Erythroblast (primary cell): ENCODE measurements at places on chromosomes 6 and 20.

DNA sequence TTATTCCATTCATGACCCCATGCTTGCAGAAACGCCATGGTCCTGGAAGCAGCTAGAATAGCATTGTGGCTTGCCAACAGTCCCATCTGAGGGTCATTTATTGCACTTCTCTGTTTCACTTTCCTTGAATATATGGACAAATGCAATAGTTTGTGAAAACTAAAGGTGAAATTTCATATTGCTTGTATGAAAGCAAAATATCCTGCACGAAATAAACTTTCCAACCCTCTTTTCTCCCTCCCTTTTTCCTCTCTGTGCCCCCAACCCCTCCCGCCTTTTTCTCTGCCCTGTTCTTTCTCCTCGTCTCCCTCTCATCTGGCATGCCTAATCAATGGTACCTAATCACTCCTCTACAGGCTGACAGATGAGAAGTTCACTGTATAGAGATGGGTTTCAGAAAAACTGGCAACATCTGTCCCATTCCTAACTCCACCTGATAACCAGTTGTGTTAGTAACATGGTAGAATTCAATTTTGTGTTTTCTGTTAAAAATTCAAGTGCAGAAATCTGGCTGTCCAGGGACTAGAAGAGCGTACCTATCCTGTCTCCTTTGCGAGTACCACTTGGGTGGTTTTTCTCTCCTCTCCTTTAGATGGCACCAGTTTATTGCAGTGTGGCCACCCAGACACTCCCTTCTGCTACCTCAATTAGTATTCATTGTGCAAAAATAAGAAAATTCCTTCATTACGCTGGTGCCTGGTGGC is 198.6 kb downstream of the FOXA2 start:
- no peak for DNase-seq

DNA sequence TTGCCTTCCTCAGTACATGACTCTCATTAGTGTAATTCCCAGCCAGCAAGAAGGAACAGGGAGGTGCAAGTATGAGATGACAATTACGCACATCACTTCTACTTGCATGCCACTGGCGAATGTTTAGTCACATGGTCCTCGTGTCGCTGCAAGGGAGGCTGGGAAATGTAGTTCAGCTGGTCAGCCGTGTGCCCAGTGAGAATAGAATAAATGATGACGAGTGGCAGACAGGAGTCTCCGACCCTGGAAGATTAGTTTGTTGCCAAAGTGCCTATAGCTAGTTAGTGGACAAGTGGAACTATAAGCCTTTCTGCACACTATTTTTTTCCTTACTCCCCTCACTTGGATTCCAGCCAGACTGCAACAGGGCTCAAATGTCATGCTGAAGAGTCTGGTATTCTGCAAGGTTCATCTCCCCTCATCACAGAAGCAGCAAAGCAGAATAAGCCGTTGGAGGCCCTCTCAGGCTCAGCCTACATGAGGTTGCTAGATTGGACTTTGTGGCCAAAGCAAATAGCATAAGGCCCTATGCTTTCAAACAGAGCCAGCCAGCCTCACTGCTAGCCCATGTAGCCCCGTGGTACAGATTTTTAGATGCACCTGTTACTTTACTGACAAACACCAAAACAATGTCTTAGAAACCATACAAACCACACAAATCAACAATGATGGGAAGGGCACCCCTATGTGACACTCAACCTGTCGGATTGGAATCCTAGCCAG is 9.7 kb downstream of the LINC00237 start:
- DNase-seq: peak; percentile 40

- DNase-seq: no peak
Measured at GRCh38 chr6:156109713-156110112, 654.1 kb upstream of the NOX3 start.

GRCh38 chr6:33312361-33313104 is 1.3 kb downstream of the TAPBP start:
- peak; percentile 78 for DNase-seq

DNA sequence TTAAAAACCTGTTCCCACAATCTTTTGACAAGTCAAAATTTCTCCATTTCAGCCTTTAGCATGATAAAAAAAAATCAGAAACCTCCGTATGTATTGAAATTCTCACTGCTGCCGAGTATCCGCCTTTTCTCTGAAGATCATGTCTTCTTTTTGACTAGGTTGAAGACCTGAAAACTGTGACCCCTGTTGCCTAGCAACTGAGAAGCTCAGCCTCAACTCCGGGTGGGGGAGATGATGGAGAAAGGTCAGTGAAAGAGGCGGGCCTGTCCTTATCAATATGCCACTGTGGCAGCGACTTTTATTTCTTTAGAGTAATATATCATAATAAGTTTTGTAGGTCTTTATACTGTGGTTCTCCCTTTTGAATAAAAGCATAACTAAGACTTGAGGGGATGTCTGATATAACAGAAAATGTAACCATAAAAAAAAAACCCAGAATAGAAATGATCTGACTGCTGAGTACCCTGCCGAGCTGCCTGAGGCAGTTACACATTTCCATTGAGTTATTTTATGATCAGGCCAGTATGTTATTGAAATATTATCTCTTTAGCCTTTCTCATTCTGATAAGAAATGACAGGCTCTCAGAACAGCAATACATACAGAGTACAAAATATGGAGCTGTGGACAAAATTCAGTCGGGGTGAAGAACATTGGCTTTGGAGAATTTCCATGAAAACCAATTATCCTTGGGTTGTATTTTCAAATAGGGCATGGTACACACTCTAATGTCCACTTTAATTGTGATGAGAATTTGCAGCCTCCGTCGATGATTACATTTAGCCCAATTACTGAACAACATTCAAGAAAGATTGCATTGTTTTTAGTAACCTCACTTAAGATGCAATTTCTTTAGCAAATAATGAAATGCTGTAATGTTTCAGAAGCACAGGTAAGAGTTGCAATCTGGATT is 136.7 kb upstream of the EEF1E1 start:
- DNase-seq: no peak

DNA sequence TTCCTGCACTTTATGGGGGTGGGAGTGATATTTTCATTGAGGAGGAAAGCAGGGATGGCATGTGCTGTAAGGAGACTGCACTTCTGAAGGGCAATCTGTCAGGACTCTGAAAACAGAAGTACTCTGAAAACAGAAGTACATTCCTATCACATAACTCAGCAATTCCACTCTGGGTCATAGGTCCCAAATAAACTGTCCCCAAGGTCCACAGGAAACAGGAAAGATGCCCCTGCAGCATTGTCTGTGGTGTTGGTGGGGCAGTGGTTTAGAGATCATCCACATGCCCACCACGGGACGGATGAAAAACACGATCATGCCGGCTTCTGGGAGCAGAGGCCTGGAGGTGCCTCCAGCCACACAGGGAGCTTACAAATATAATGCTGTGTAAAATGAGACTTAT is 150.3 kb downstream of the OTOR start:
- DNase-seq: no peak

GRCh38 chr6:36350082-36350481 is 13.4 kb upstream of the BNIP5 start:
- no peak for DNase-seq

DNA sequence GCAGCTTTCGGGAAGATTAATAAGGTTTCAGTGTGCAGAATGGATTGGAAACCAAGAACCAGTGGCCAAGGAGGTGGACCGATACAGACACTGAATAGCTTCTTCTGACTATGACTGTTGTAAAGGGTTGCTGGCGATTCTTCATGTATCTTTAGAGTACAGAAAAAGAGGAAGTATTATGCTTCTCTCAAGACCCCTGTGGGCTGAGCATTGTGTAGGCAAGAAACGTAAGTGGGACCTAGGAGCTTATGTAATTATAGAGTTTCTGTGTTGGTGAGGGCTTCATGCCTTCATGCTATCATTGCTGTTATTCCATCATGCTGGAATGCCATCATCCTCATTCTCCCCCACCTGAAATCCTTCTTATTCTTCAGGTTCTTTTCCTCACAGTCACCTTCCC is 105.4 kb upstream of the AKIRIN2 start:
- no peak for DNase-seq

- no peak for DNase-seq
Measured at GRCh38 chr6:39553029-39553428, 172.2 kb downstream of the KIF6 start.

DNA sequence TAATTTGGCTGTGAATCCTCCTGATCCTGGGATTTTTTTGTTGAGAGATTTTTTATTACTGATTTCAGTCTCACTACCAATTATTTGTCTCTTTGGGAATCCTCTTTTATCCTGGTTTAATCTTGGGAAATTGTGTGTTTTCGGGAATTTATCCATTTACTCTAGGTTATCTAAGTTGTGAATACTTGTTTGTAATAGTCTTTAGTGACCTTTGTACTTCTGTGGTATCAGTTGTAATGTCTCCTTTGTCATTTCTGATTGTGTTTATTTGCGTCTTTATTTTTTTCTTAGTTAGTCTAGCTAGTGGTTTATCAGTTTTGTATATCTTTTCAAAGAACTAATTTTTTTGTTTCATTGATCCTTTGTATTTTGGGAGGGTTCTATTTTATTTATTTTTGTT is 27.3 kb upstream of the ZNF337 start:
- no peak for DNase-seq

GRCh38 chr6:28254121-28254519 is 2.1 kb upstream of the ZKSCAN4 start:
- DNase-seq: peak; percentile 14

DNA sequence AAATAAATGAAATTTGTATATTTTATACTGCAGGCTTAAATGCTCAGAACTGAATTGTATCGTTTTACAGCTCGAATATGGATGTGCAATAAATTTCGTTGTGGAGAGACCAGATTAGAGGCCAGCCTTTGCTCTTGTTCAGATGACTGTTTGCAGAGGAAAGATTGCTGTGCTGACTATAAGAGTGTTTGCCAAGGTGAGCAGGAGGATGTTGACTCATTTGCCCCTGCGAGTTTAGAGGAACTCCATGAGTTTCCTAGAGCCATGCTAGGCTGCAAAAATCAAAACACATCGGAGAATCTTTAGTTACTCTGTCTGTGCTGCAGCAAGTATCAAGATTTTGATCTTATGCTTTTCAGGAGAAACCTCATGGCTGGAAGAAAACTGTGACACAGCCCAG is 15.4 kb downstream of the ENPP3 start:
- no peak for DNase-seq

DNA sequence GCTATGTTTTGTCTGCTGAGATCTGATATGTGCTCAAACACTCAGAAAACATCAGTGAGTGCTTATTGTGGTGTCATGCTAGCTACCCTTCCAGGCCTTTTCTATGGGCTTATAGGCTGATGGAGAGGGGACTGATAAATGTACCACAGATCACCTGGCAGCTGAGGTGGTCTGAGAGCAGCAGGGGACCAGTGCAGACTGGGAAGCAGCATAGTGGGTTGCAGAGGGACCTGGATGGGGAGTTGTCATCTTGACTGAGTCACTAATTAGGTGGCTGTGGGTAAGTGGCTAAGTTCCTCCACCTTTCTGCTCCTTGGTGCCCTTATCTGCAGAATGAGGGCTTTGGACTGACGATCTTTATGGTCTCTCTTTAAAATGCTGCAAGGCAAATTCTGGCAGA is 2.8 kb downstream of the TMEM200A start:
- no peak for DNase-seq

- DNase-seq: peak; percentile 39
Measured at GRCh38 chr6:166097914-166098522, 69.6 kb downstream of the TBXT start.

GRCh38 chr6:41505122-41506049 is 40.8 kb upstream of the FOXP4 start:
- peak; percentile 50 for DNase-seq

GRCh38 chr6:34877259-34877658 is 10.6 kb downstream of the TAF11 start:
- DNase-seq: no peak

GRCh38 chr6:90537027-90537426 is 49.8 kb downstream of the MAP3K7 start:
- DNase-seq: no peak

GRCh38 chr6:6591778-6592465 is 3.4 kb downstream of the LY86 start:
- DNase-seq: no peak

DNA sequence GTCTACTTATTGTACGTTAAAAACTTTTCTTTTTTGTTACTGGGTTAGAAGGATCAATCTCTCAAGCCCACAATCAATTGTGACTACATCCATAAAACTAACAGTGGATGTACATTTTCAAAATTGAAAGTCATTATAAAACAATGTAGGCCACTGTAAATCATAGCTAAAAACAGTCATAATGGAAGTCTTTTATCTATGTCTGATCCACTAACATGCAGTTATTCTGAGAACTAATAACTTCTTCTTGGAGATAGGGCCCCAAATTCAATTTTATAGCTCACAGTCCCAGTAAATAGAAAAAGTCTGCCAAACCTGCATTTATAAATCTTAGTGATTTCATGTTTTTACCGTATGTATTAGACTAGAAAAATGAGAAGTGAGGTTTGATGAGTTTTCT is 187.3 kb upstream of the MMS22L start:
- no peak for DNase-seq

GRCh38 chr6:120938876-120939472 is 395.3 kb downstream of the TBC1D32 start:
- no peak for DNase-seq

GRCh38 chr6:42287756-42288155 is 70.1 kb upstream of the MRPS10 start:
- no peak for DNase-seq

GRCh38 chr20:62924442-62925075 is 1.7 kb downstream of the DIDO1 start:
- peak; percentile 78 for DNase-seq

DNA sequence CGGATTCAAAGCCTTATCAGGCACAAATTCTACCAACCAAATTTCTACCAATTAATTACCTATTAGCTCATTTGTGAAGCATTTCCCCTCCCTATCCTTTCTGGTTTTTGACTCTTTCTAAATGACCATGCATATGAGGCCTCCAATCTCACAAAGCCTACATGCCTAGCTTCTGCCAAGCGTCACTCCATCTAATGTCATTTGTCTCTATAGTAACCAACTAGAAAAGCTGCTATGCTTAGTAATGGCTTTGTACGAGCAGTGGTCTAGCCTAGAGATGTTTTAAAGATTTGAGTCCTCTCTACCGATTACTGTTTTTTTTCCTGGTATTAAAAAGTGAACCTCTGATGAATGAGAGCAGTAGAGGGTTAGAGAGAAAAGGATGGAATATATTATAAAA is 4.8 kb upstream of the ASF1A start:
- no peak for DNase-seq

DNA sequence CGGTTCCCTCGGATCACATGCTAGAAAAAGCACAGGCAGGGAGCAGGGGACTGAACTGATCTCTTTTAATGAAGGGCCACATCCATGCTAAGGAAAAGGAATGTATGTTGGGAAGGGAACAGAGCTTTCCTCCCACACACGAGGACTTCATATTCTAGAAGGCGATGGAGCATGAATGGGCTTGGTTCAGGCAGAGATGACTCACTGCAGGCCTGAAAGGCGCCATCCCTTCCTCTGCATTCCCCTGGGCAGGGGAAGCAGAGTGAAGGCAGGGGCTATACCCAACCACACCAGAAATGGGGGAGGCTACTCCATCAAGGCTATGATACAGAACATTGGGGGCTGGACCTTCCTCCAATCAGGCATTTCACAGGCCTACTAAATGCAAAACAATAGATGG is 30.6 kb downstream of the ELMO2 start:
- DNase-seq: no peak

GRCh38 chr20:61989741-61990140 is 75.9 kb downstream of the TAF4 start:
- no peak for DNase-seq

GRCh38 chr6:104789770-104790190 is 69.9 kb downstream of the HACE1 start:
- DNase-seq: peak; percentile 18
